ENCODE measurements at places on chromosomes 16 and 17. TPM values are rescaled to one million over a fixed set of nuclear protein-coding genes. Genes with fewer than 3 reads are reported as not detected.

- no peak overlapping the region for H3K27ac ChIP-seq
- DNase-seq = no peak
- H3K4me1 ChIP-seq = no peaks in the 10 kb centered on the region
- no peaks in the 10 kb centered on the region for H3K36me3 ChIP-seq
These were observed 33.7 kb downstream of the CRISPLD2 start for GRCh38 chr16:84853534-84853933.

GRCh38 chr16:5336941-5337340 lies 239.3 kb upstream of the EEF2KMT start:
- no peaks in the 10 kb centered on the region for H3K4me1 ChIP-seq
- H3K4me3 ChIP-seq = no peak overlapping the region
- H3K27ac ChIP-seq = no peak overlapping the region
- DNase-seq = no peak
- H3K36me3 ChIP-seq = no peaks in the 10 kb centered on the region

DNA sequence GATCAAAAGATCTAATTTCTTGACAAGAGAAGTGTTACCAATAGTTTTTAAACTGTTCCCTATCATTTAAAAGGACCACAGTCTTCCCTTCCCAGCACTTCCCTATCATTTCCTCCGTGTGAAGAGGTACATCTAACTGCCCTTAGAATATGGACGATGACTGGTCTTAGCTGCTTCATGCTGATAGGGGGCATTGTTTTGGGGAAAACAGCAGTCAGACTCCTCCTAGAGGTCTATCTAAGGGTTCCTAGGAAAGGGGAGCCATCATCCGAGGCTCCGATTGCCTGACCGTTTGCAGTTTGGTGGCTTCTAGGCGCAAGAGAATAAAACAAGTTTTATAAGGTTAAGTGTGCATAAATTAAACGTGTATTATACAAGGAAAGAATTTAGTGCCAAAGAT lies 7.1 kb downstream of the FZD2 start:
- no peaks in the 10 kb centered on the region for H3K4me1 ChIP-seq
- no peaks in the 10 kb centered on the region for H3K36me3 ChIP-seq
- no peak overlapping the region for H3K27ac ChIP-seq
- no peaks in the 10 kb centered on the region for H3K27me3 ChIP-seq
- no peak overlapping the region for H3K4me3 ChIP-seq
- no peak for DNase-seq

DNA sequence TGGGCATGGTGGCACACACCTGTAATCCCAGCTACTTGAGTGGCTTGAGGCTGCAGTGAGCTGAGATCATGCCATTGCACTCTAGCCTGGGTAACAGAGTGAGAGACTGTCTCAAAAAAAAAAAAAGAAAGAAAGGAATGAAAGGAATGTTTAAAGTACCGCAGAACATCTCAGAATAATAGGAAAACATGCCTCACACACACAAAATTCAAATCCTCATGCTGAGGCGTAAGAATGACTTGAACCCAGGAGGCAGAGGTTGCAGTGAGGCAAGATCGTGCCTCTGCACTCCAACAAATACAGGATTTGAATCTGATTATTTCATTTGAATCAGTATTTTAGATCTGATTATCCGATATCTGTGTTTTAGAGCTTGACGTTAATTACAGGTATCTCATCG lies 21.3 kb upstream of the GAA start:
- H3K27me3 ChIP-seq = no peaks in the 10 kb centered on the region
- no peak overlapping the region for H3K27ac ChIP-seq
- no peaks in the 10 kb centered on the region for H3K4me1 ChIP-seq
- no peak overlapping the region for H3K4me3 ChIP-seq

Gene KRTAP2-1
- total RNA-seq = not detected

Gene CACNA1G
- not detected for total RNA-seq

Gene ALG1
- total RNA-seq = 16.9 TPM

All from right lobe of liver (tissue), 6 donors.